Hippocampal formation (tissue), 2 donors: ENCODE measurements at places on chromosomes 13 and 19.
A peak's percentile ranks its signal among the peaks of the same experiment; 100 is the strongest.

DNA sequence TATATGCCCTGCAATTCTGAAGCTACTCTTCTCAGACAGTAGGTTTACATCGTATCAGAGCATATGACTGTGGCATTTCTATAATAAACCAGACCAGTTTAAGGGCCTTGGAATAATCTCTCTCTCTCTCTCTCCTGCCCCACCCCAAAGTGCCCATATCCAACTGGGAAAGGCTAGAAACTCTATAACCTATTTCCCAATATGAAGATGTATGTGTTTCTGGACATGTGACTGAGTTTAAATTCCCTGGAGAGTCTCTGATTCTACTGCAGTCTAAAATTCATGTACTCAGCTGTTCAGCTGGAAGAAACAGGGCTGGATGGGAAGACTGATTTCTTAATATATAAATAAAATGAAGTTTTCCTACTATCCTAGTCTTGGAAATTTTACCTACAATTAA is 91.9 kb upstream of the MBNL2 start:
- DNase-seq: no peak

- peak; percentile 27 for DNase-seq
Measured at GRCh38 chr19:1853295-1854038, 5.2 kb upstream of the REXO1 start.

- no peak for DNase-seq
Measured at GRCh38 chr13:32695602-32696250, 109.5 kb downstream of the PDS5B start.

- DNase-seq: no peak
Measured at GRCh38 chr19:16585094-16585801, 13.0 kb upstream of the SLC35E1 start.

DNA sequence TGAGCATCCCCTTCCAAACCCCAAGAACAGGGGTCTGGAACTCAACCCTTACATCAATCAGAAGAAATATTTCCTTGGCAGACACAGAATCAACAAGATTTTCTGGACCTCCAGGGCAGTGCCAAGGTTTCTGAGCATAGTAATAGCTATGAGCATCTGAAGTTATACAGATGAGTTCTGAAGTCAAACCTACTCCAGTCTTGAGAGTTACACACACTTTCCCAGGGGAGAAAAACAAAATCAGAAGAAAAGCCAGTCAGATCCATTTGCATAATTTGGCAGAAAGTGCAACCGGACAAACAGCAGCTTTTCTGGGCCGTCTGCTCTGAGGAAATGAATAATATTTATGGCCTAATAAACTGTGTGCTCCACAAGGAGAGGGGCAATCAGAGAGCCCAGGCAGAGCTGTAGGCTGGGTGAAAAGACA is 93.1 kb downstream of the KL start:
- no peak for DNase-seq

DNA sequence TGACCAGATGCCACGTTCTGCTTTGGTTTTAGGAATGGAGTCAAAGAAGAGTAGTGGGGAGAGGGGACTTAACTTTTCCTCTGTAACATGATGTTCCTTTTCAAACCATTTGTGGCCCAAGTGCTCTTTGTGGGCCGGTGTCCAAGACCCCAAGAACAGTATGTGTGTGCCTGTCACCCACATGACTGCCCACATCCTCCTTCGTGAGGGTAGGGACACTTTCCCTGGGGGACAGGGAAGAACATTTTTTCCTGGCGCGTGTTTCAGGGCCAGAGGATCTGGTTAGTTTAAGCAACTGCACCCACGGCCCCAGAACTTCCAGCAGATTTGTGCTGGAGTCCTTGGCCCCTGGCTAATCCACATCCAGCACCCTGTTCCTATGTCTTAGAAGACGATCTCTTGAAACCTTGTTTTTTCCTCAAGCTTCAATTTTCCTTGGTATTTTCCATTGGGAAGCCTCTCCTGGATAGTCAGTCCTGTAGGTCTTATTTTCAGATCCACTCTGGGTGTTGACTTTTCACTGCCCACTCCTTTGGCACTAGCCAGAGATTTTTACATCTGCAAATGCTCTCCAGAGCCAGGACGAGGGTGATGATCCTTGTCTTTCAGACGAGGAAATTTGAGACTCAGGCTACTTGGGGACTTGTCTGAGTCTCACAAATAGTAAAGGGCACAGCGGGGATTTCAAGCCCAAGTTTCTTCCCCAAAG is 10.8 kb upstream of the CCDC97 start:
- DNase-seq: no peak

DNA sequence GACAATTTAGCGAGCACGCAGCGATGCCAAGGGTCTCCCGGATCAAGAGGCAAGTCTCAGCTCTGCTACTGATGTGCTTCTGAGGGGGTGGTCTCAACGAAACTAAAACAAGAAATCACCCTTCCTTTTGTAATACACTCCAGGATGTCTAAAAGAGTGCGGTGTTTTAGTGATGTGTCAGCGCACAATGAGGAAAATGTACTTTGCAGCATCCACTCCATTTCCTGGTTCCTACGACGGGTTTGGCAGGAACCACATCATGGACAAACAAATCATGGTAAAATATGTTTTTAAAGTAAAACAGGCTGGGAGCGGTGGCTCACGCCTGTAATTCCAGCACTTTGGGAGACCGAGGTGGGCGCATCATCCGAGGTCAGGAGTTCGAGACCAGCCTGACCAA is 154.0 kb upstream of the TSC22D1 start:
- DNase-seq: no peak

DNA sequence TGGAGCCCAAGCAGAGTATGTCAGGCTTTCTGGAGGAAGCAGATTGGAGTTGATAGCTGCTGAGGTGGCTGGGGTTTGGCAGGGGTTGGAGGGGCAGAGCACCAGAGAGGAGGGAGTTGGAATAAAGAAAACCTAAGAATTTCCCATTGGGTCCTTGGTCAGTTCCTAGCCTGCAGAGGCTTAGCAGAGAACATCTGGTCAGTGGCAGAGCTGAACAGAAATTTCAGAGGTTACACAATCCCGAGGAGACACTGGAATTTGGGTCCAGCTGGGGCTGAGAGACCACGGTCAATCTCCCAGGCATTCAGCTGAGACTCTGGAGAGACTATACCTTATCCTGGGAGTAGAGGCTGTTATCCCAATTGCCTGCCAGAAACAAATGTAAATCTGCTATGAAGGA is 84.4 kb downstream of the DPY19L3 start:
- DNase-seq: no peak

GRCh38 chr13:113863524-113864272 is at the start of gene GAS6:
TSS of gene GAS6 (minus strand) at chr13:113864076. CDS start at chr13:113863920, 156 bp downstream.
- peak; percentile 50 for DNase-seq

GRCh38 chr19:58513213-58513693 is 1.5 kb upstream of the SLC27A5 start:
- DNase-seq: no peak

GRCh38 chr19:18231775-18232174 is 5.5 kb upstream of the PDE4C start:
- no peak for DNase-seq

GRCh38 chr19:14160017-14160703 is 23.8 kb upstream of the ASF1B start:
- no peak for DNase-seq

DNA sequence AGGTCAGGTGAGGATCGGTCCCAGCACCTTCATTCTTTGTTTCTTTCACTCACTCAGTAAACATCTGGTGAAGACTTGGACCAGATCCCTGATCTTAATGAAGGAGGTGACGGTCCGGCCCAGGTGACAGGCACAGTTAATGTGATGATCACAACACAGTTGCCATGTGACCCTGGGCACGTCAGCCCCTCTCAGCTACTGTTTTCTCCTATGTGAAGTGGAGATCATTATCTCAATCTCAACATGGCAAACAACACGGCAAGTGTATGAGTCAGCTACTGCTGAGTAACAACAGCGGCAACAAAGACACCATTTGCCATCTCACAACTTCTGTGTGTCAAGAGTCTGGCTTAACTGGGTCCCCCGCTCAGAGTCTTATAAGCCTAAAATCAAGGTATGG is 74.6 kb downstream of the GNG7 start:
- no peak for DNase-seq

GRCh38 chr19:6092329-6093286 is 17.7 kb downstream of the RFX2 start:
- no peak for DNase-seq

- DNase-seq: no peak
Measured at GRCh38 chr13:76733671-76734070, 152.5 kb downstream of the KCTD12 start.

DNA sequence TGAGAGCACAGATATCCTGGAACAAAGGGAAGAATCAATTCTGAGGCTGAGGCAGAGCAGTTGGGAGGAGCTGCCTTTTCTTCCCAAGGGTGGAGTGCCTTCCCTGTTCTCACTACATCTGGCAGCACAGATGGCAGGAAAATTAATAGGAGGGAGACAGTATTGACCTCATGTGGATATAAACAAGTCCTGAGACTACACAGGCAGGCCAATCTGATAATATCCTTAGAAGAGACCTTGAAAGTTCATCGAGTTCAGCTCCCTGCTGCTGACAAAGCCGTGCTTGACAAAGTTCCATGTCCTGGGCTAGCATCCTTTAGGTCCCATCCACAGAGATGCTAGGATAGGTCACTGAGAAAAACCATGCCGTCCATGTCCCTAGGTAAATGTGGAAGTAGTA is 1451.5 kb downstream of the EFNB2 start:
- no peak for DNase-seq

DNA sequence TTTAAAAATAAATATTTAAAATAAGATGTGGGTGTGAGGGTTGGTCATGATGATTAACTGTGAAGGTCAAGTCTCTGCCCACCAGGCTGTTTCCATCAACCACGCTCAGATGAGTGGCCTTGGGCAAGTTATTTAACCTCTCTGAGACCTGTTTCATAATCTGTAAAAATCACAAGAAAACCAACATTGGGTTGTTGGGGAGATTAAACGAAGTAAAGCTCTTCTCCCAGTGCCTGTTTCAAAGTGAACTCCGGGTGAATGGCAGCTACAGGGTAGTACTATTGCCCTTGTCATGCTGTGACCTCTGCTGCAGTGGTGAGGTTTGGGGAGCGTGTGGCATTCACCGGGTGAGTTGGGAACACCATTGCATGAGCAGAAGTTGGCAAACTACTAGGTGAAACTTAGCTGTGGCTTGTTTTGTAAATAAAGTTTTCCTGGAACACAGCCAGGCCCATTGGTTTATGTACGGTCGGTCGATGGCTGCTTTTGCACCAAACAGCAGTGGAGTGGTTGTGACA is 153.2 kb downstream of the USP12 start:
- DNase-seq: no peak

DNA sequence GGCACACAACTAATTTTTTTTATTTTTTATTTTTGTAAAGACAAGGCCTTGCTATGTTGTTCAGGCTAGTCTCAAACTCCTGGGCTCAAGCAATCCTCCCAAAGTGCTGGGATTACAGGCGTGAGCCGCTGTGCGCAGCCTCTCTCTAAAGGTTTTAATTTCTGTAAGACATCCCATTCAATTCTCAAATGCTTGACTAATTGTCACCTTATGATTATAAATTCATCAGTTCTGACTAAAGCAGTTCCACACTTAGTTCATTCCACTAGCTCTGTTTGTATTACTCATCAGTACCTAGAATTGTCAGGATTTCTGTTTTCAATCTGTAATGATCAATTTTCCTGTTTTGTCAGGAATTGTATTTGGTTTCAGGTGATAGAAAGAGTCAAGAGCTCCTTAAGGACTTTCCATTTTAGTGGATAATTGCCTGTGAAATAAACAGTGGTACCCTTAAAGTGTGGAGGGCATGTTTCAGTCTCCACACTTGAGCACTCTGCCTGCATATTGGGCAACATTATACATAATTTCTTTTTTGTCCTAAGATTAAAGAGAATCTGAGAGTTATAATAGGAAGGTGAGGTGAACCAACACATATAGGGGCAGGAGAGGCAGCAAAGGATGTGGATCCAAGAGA is 27.6 kb downstream of the GPALPP1 start:
- DNase-seq: no peak

- DNase-seq: no peak
Measured at GRCh38 chr19:51469162-51469561, 9.2 kb upstream of the CEACAM18 start.
